ENCODE measurements at places on chromosomes 2 and 18. TPM values are rescaled to one million over a fixed set of nuclear protein-coding genes. Genes with fewer than 3 reads are reported as not detected.

The ALLC gene
- polyA plus RNA-seq, result not detected

- H3K27me3 ChIP-seq, result no peaks in the 10 kb centered on the region
- no peak for DNase-seq
- no peaks in the 10 kb centered on the region for H3K36me3 ChIP-seq
- H3K4me3 ChIP-seq, result no peak overlapping the region
Observed at GRCh38 chr18:160831-161570, 2.6 kb downstream of the USP14 start.

GRCh38 chr18:54357082-54357659 lies 487 bp downstream of the STARD6 start:
- H3K27ac ChIP-seq, result peak overlapping the region; percentile 84
- H3K4me3 ChIP-seq, result peak overlapping the region; percentile 87
- no peaks in the 10 kb centered on the region for H3K36me3 ChIP-seq
- no peak for DNase-seq
- no peaks in the 10 kb centered on the region for H3K27me3 ChIP-seq
- H3K4me1 ChIP-seq, result peaks cover 17% of the 10 kb centered on the region

The STARD6 gene
- not detected for polyA plus RNA-seq

The SIX3 gene
- 0.03 TPM for polyA plus RNA-seq

The PELI1 gene
- polyA plus RNA-seq, result 16.0 TPM

DNA sequence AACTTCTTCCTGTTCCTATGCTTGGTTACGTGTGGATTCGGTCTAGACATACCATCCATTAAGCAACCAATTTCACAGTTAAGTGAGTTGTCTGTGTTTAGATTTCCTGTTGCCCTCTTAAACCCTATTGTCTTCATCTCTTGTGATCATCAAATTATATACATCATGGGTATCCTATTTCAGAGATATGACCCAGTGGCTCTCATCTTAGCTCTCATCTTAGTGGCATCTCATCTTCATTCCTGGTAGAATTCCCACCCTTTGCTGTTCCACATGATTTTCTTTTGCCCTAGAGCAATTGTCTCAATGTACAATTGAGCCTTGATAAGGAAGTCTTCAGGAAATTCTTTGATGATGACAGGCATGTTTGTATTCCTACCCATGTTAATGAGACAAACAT lies 29.4 kb upstream of the FN1 start:
- H3K27ac ChIP-seq, result no peak overlapping the region
- DNase-seq, result no peak
- no peak overlapping the region for H3K4me3 ChIP-seq
- H3K4me1 ChIP-seq, result no peaks in the 10 kb centered on the region
- H3K36me3 ChIP-seq, result no peaks in the 10 kb centered on the region
- H3K27me3 ChIP-seq, result no peaks in the 10 kb centered on the region

DNA sequence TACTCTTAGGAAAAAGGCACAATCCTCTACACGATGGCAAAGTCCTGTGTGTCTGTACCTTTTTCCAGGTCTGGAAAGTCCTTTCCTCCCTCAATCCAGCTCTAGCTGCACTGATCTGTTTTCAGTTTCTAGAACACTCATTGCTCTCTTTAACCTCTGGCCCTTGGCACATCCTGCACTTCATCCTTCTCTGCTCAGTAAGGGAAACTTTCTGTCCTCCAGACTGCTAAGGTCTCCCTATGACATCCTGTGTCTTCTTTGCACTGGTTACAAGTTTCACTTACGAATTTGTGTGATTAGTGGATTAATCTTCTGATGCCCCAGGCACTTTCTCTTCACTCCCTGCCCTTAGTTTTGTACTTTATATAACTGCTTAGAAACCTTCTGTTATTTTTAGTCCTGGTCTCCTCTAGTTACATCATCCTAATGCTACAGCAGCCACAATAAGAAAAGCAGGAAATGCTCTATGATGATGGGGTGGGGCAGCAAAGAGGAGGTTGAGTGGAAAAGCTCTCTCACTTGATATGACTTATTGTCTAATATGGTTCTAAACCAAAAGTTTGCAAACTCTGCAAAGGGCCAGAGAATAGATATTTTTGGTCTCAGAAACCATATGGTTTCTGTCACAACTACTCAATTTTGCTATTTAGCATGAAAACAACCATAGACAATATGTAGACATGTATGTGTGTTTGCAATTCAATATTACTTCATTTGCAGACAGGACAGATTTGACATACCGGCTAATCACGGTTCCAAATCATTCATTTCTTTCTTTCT lies 568.2 kb downstream of the THSD7B start:
- no peak for DNase-seq
- H3K27me3 ChIP-seq, result no peaks in the 10 kb centered on the region
- no peaks in the 10 kb centered on the region for H3K4me1 ChIP-seq
- no peak overlapping the region for H3K27ac ChIP-seq
- no peaks in the 10 kb centered on the region for H3K36me3 ChIP-seq
- no peak overlapping the region for H3K4me3 ChIP-seq

- no peaks in the 10 kb centered on the region for H3K27me3 ChIP-seq
- DNase-seq, result no peak
- H3K4me3 ChIP-seq, result no peak overlapping the region
- no peaks in the 10 kb centered on the region for H3K4me1 ChIP-seq
- no peak overlapping the region for H3K27ac ChIP-seq
Observed at GRCh38 chr2:222504719-222505118, 80.4 kb downstream of the SGPP2 start.

GRCh38 chr2:207423886-207424285 lies 105.9 kb upstream of the CREB1 start:
- no peak overlapping the region for H3K4me3 ChIP-seq
- no peaks in the 10 kb centered on the region for H3K4me1 ChIP-seq
- no peaks in the 10 kb centered on the region for H3K36me3 ChIP-seq
- no peaks in the 10 kb centered on the region for H3K27me3 ChIP-seq

GRCh38 chr18:13834496-13835015 lies 10.6 kb downstream of the MC5R start:
- no peaks in the 10 kb centered on the region for H3K36me3 ChIP-seq
- H3K4me3 ChIP-seq, result no peak overlapping the region
- no peaks in the 10 kb centered on the region for H3K4me1 ChIP-seq
- no peak for DNase-seq

The PARD3B gene
- polyA plus RNA-seq, result 0.85 TPM

- no peaks in the 10 kb centered on the region for H3K4me1 ChIP-seq
- no peaks in the 10 kb centered on the region for H3K36me3 ChIP-seq
- H3K27me3 ChIP-seq, result no peaks in the 10 kb centered on the region
- DNase-seq, result no peak
- H3K4me3 ChIP-seq, result no peak overlapping the region
Observed at GRCh38 chr2:35873921-35874320, 481.7 kb upstream of the CRIM1 start.

The RBKS gene
- polyA plus RNA-seq, result 2.3 TPM

- H3K27ac ChIP-seq, result peak overlapping the region; percentile 65
- no peaks in the 10 kb centered on the region for H3K36me3 ChIP-seq
- no peak for DNase-seq
- no peaks in the 10 kb centered on the region for H3K27me3 ChIP-seq
- peaks cover 14% of the 10 kb centered on the region for H3K4me1 ChIP-seq
Observed at GRCh38 chr18:55110436-55110835, 151.2 kb upstream of the CCDC68 start.

The CHPF gene
- polyA plus RNA-seq, result 2.8 TPM
